ENCODE measurements at places on chromosomes 5 and 9.

GRCh38 chr5:32711362-32711680 is 200 bp downstream of the NPR3 start:
- no peak for DNase-seq

DNA sequence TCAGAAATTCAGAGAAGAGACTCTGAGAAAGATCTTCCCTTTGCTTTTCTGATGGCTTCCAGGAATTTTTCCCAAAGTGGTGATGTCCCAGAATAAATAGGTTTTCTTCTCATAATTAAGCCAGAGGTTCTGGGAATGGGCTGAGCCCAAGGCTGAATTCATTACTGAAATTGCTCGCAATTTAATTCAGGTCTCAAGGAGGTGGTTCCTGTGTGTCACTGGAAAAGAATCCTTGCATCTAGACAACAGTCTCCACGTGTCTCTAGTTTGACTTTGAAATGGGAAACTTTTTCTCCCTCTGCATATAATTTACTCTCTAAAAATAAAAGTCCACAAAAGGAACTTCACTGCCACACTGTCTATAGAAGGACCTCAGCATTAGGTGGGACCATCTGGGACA is 27.8 kb upstream of the STX17 start:
- DNase-seq: no peak

DNA sequence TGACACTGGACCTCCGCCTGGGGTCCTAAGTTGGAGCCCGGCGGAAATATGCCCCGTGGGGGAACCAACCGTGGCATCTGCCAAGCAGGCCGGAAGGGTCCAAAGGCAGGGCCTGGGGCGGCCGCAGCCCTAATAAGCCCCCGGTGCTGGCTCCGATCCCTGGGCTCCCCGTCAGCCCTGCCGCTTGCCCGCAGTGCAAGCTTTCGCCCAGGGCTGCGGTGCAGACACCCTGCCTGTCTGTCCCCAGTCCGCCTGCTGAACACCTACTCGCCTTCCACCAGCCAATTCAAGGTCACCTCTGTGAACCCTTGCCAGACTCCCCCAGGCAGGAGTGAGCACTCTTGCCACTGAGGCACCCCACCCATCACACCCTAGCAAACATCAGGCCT is 502 bp upstream of the PTGR1 start:
- no peak for DNase-seq

DNA sequence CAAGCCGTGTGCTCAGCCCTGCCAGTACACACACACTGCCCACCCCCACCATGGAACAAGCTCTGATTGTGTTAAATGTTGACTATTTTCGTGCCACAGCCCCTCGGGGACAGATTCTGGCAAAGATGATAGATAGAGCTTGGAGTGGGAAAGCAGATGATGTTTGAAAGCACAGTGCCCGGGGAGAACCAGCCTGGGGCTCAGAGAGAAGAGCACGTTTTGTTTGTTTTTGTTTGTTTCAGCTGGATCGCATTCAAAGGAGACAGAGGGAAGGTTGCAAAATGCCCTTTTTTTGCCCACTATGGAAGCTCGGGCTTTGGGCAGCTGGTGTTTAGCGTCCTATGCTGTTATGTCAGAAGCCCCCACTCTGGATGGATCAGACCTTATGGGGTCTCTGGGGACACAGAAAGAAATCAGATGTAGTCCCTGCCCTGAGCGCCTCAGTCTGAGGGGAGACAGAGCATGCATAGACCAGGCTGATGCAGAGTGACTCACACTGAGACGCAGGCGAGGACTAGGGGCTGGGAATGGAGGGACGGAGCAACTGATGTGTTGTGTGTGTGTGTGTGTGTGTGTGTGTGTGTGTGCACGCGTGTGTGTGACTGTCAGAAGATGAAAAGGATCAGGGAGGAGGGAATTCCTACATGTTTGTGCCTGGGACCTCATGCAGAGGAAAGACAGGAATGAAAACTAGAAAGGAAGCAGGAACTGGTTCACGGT is 229.7 kb downstream of the MELK start:
- DNase-seq: no peak

DNA sequence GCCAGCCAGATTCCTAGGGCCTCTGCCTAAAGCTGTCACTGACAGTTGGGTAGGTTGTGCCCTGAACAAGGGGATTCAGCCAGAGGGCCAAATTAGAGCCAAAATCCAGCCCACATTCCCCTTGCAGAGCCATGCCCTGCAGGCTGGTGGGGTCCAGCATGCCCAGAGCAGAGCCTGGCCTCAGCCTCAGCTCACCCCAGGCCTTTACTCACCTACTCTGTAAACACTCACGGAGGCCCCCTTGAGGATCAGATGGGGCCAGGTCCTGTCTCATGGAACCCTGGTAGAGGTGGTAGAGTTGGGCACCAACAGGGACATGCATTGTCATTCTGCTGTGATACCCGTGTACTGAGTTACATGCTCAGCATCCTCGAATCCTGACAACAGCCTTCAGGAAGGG is 74.9 kb downstream of the LMX1B start:
- no peak for DNase-seq

- DNase-seq: no peak
These were observed 555.3 kb upstream of the ARRDC3 start for GRCh38 chr5:91938441-91938840.

GRCh38 chr5:124576848-124577409 is 169.5 kb downstream of the ZNF608 start:
- no peak for DNase-seq

- no peak for DNase-seq
These were observed 2.8 kb upstream of the RICTOR start for GRCh38 chr5:39076757-39077728.

DNA sequence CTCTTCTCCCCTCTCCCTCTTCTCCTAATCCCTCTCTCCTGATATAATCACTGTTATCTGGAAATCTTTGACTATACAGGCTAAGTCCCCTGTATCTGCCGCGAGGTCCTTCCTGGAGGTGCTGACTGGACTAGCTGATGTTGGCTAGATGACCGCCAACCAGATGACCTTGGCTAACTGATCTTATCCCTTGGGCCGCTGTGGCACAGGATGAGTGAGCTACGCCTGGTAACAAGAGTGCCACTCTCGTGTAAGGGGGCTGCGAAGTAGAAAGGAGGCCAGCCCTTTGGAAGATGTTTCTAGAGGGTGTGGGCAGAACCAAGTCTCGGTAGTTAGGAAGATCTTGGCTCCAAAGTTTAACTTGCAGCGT is 345 bp upstream of the PRRC1 start:
- no peak for DNase-seq

- DNase-seq: peak; percentile 60
These were observed 85.4 kb downstream of the IRX2 start for GRCh38 chr5:2666081-2666480.

GRCh38 chr5:34543687-34544086 is 112.4 kb upstream of the RAI14 start:
- DNase-seq: no peak

Data from coronary artery (tissue), 2 donors.